ENCODE measurements at places on chromosomes 16 and 17.

DNA sequence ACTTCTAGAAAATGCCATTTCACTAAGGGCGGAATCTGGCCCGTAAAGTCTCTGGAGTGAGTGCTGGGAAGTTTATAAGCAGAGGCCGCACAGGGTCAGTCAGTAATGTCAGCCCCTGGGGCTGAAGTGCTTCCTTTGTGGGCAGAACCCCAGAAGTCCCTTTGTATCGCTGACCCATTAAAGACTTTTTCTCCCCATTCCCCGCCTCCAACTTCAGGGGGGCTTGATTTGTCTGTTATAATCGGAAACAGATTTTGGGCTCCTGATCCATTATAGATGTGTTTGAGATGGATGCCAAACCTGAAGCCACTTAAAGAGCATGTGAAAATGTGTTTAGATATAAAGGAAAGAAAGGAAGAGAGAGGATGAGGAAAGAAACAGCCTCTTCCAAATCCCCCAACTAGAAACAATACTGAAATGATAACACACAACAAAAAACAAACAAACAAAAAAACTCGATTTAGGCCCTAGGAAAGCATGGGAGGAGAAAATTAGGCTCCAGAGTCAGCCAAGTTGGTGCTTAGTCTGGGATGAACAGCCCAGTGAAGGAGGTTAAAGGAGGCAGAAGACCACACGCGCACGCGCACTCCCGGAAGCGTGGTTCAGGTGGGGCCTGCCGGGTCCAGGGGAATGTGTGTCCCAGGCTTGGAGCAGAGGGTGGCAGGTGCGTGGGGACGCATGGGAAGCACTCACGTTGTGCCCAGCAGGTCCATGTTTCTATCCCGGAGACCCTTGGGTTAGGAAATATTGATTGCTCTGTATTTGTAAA is 27.1 kb downstream of the MSI2 start:
- no peak for DNase-seq

GRCh38 chr16:60041671-60042070 is 1307.6 kb upstream of the GOT2 start:
- no peak for DNase-seq

DNA sequence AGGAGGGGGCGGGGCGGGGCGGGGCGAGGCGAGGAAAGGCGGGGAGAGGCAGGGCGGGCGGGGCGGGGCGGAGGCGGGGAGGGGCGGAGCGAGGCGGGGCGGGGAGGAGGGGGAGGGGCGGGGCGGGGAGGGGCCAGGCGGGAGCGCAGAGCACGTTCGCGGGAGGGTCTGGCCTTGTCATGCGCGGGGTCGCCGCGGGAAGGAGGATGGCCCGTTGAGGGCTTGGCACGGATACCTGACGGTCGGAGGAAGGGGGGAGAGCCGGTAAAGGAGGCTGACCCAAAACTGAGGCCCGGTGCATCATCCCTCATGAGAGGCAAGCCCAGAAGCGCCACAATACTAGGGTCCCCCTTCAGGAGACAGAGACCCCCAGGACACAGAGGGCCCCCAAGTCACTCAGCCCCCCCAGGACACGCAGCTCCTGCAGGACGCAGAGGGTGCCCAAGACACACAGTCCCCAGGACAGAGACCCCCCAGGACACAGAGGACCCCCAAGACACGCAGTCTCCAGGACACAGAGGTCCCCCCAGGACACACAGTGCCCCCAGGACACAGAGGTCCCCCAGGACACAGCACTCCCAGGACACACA is 593 bp upstream of the WDR45B start:
- DNase-seq, result no peak

- DNase-seq, result no peak
Measured at GRCh38 chr16:2465653-2466415, 5.3 kb upstream of the NTN3 start.

DNA sequence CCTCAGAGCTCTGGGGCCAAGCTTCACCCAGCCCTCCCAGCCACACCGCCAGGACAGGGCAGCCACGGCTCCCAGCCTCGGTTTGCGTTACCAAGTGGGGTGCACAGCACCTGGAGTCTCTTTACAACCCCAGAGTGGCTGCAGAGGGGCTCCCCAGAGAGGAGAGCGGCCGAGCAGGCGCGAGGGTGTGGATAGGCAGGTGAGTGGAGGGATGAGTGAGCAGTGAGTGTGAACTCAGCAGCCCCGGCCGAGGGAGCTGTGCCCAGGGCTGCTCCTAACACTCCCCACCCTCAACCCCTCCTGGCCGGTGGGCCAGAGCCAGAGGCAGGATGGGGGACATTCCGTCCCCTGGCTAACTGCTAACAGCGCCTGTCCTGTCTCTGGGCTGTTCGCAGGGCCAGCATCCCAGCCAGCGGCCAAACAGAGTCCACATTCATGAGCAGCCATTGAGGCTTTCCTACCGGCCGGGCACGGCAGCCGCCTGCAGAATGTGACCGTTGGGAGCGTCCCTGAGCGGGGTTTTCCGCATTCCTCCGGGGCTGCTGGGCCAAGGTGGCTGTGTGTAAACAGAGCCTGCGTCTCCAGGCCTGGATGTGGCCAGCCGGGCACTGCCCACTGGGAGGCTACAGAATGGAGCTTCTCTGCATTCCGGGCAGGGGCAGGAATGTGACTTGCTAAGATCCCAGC is 5.3 kb downstream of the ZNF469 start:
- peak; percentile 47 for DNase-seq

GRCh38 chr16:53895851-53896250 is 191.9 kb downstream of the FTO start:
- DNase-seq, result no peak

- no peak for DNase-seq
Measured at GRCh38 chr16:82185012-82185411, 15.0 kb upstream of the MPHOSPH6 start.

DNA sequence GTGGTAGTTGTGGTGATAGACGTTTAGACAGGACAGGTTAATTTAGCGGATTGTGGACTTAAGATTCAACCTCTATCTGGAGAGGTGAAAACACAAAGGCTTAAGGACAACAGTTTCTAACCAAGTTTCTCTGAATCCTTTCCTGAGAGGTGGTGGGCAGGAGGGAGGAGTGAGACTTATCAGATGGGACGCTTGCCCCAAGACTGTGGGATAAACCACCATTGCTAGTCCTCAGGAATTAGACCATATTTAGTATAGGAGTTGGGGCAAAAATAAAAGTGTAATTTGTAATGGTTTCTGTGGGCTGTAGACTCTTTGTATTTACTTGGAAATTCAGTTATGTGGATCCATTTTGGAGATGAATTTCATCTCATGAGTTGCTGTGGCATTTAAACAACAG is 6.6 kb downstream of the PDP2 start:
- DNase-seq, result peak; percentile 80

GRCh38 chr16:14455573-14455972 is 174.5 kb downstream of the PARN start:
- DNase-seq, result peak; percentile 31

- no peak for DNase-seq
Measured at GRCh38 chr17:2095536-2095910, 40.6 kb downstream of the HIC1 start.

DNA sequence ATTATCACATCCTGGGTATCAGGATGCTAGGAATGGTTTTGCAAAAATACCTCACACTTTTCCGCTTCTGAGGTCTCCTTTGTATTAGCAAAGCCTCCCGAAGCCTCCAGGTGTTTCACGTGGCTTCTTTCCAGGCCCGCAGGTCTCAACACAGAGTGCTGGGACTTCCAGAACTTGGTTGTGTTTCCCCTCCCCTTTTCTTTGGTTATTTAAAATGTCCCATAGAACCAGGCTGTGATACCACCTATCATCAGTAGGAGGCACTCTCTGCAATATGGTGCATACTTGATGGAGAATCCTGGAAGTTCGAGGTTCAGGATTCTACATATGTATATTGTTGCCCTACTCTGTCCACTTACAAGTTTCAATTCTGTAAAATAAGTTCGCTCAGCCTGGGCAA is 28.8 kb downstream of the ATP2C2 start:
- no peak for DNase-seq

- DNase-seq, result no peak
Measured at GRCh38 chr17:65297916-65298315, 160.7 kb downstream of the RGS9 start.

- DNase-seq, result peak; percentile 69
Measured at GRCh38 chr17:77451894-77452852, 311.4 kb downstream of the SEC14L1 start.

- no peak for DNase-seq
Measured at GRCh38 chr17:45813048-45813725, 29.1 kb downstream of the CRHR1 start.

GRCh38 chr17:45184144-45184543 is 22.5 kb downstream of the HEXIM2 start:
- no peak for DNase-seq

DNA sequence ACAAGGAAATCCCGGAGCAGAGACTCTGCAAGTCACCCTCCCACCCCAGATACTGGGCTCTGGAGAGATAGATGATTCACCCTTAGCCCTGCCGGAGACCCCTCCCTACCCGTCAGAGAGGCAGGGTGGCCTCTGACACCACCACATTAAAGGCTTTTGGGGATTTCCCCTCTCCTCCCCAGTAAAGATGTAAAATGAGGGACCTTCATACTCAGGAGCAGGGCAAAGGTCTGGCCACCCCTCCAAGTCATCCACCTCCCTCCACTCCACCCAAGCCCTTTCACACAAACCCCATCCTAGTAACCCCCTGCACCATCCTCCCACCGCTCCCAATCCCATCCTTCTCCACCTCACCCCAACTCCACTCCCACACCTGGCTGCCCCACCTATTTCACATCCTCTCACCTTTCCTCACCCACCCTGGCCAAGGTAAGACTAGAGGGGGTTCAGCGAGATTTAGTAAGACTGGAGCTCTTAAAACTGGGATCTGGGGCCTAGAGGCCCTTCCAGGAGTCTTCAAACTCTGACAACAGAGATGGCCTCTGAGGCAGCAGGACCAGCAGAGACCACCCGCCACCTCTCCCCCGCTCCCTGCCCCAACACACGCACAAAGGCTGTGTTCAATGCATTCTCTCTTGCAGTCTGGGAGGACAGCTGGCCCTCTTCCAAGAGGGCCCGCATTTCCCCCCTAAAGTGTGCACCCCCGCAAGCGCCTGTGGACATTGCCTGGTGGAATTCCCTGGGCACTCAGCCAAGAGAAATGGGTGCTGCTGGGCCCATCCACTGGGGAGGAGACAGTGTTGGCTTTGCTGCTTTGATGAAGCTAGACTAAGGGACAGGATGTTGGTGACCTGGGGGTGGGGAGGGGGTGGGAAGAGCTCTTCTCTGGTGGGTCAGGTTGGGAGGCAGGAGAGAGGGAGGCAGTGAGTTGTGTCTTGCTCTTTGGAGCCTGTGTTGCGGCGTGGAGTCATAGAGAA is 1.1 kb downstream of the ABAT start:
- DNase-seq, result no peak

DNA sequence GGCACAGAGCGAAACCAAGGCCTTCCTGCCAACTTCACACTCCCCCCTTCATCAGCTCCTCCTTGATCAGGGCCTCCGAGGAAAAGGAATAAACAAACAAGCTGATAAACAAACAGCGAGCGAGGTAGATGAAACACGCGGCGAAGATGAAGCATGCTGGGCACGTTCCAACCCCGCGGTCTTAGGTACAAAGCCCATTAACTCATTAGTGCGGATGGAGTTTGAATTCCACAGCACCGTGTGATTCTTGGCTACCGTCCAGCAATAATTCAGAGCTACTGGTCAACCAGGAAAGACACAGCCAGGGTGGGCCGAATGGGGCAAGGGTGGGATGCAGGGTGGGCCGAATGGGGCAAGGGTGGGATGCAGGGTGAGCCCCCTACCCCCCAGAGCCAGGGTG is 67.3 kb downstream of the RBFOX3 start:
- DNase-seq, result no peak

DNA sequence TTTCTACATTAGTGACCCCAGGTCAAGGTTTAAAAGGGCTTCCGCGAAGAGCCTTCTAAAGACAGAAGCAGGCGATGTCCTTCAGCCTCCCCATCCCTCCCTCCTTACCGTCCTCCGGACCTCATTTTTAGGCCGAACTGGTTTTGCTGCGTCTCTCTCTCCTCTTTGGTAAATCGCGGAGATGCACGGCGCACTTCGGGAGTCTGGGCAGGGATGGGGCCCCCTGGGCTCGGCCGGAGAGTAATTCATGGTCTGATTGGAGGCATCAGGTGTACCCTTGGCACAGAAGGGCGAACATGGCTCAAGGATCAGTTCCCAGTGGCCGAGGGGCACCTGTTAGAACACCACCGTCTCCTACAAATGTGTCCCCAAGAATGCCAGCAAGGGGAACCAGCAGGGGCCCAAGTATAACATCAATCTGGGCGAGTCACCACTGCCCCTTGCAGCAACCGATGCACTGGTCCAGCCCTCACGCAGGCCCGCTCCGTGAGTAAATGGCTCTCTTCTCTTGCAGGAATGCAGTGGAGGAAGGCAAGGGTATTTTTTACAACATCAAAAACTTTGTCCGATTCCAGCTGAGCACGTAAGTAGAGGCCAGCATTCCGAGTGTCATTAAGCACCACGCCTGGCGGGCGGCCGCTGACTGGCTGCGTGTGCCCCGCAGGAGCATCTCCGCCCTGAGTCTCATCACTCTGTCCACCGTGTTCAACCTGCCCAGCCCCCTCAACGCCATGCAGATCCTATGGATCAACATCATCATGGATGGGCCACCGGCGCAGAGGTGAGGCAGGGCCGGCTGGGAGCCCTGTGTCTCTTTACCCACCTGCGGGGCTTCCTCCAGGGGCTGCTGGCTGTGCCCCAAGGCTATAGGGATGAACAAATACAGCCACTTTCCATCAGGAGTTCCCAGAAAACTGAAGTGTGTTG is 45.6 kb downstream of the MEAK7 start:
- DNase-seq, result no peak

- DNase-seq, result no peak
Measured at GRCh38 chr16:2061023-2061422, 13.2 kb downstream of the TSC2 start.

GRCh38 chr16:89135971-89136765 is 35.4 kb upstream of the CDH15 start:
- DNase-seq, result no peak

DNA sequence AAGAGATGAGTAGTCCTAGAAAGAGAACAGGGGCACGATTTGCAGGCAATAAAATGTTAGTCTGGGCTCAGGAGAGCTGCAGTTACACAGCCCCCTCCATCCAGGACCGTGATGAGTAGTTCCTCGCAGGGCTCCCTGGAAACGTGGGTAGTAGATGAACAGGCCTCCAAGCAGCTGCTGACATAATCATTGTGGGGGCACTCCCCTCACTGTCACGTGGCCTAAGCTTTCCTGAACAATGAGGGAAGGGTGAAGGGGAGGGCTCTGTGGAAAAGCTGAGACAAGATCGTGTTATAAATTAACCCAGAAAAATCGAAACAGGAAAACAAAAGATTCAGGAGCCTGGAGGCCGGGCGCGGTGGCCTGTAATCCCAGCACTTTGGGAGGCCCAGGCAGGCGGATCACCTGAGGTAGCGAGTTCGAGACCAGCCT is 1.3 kb upstream of the PER1 start:
- DNase-seq, result peak; percentile 97

DNA sequence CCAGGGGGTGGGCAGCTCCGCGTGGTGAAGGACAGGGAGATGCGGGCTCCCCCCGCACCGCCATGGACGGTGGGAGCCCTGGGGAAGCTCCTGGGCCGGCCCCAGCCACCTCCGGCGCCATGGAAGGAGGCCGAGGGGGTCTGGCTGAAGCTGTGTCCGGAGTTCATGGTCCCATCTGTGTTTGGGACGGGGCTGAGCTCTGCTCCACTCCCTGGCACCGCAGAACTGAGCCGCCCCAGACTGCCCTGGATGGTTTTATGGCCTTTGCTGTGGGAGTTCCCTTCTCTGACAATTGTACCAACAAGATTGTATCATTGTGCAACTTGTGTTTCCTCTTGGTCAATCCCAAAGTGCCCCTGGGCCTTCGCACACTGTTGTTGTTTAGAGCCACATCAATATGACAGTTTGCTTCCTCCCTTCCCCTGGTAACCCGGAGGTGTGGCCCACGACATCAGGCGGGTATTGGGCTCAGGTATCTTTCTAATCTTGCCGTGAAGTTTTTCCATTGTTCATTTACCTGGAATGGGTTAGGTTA is 942 bp downstream of the KRT23 start:
- DNase-seq, result no peak

Data from astrocyte (in vitro differentiated cells and primary cell).